ENCODE measurements at places on chromosomes 2 and 18. TPM values are rescaled to one million over a fixed set of nuclear protein-coding genes. Genes with fewer than 3 reads are reported as not detected.

Gene NEDD4L
- polyA plus RNA-seq: 140 TPM

Gene GAD1
- 1.4 TPM for polyA plus RNA-seq

Gene SETBP1
- 35.3 TPM for polyA plus RNA-seq

Gene OR6B2
- not detected for polyA plus RNA-seq

Gene LINC00305
- polyA plus RNA-seq: 3.6 TPM

Gene EFHD1
- 55.4 TPM for polyA plus RNA-seq

Gene FSIP2
- 4.1 TPM for polyA plus RNA-seq

Gene SERPINB13
- polyA plus RNA-seq: not detected

Gene HNMT
- 78.8 TPM for polyA plus RNA-seq

Gene VWC2L
- 0.18 TPM for polyA plus RNA-seq

GRCh38 chr2:80256782-80257167, 47.8 kb downstream of the LRRTM1 start:
- DNase-seq: no peak

DNA sequence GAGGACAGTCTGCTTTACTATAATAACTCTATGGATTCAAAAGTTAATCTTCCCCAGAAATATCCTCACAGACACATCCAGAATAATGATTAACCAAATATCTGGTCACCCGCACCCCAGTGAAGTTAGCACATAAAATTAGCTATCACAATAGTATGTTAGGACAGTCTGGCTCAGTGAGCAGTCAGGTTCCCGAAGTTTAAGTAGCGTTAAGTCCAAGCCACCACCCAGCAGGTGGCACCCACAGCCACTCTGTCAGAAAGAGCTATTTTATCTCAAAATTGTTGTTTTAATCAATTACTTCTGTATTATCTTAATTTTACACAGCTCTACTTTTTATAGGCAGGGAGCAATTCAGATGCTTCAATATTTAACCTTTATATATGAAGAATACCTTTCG, 537.5 kb downstream of the MBD2 start:
- DNase-seq: no peak

DNA sequence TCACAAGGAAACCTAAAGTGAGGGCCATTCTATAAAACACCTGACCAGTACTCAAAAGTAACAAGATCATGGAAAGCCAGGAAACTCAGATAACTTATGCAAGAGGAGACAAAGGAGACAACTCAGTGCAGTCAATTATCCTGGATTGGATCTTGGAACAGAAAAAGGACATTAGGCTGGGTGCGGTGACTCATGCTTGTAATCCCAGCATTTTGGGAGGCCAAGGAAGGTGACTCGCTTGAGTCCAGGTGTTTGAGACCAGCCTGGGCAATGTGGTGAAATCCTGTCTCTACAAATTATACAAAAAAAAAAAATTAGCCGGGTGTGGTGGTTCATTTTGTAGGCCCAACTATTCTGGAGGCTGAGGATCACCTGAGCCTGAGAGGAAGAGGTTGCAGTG, 424.5 kb upstream of the SPRED2 start:
- DNase-seq: no peak

DNA sequence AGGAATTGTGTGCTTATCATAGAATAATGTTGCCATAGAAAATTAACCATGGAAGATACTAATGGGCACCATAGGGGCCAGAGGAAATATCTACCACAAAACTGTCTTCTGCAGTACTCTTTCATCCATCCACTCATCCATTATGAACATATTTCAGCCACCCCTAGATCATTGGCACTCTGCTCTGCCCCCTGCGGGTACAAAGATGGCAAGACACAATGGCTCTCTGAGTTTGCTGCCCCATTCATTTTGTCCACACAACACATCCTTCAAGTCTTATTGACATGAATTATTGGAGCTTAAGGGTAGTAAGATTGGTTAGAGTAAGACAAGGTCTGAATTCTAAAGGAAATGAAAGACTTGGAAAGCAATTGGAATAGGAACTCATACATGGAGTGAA, 1224.7 kb upstream of the CELF4 start:
- no peak for DNase-seq

DNA sequence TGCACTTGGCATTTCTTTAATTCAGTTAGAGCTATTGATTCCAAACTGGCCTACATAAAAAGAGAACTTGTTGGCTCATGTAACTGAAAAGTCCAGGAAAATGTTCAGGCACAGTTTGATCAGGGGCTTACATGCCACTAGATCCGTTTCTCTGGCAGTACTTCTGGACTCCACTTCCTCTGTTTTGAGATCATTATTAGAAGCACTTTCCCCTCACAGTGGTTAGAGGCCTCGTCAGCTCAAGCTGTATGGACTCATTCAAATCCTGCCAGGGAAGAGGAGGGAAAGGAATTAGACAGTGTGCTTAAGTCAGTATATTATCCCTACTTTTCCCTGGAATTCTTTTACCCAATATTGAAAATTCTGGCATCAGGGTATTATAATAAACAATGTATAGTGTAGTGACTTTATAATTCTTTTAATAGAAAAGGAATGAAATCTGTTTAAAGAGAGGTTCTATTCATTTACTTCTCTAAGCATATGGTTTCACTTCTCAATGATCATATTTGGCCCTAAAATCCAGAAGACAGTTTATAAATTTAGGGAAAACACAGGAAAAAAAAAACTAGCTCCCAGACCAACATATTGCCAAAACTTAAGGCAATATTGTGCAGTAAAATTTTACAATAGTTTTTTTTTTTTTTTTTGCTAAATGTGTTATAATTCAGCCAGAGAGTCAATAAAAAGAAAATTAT, 92.0 kb downstream of the ARMC9 start:
- DNase-seq: no peak

GRCh38 chr2:159108181-159108893, 139.9 kb downstream of the TANC1 start:
- DNase-seq: no peak

GRCh38 chr2:202529389-202529788, 105.4 kb upstream of the FAM117B start:
- no peak for DNase-seq

DNA sequence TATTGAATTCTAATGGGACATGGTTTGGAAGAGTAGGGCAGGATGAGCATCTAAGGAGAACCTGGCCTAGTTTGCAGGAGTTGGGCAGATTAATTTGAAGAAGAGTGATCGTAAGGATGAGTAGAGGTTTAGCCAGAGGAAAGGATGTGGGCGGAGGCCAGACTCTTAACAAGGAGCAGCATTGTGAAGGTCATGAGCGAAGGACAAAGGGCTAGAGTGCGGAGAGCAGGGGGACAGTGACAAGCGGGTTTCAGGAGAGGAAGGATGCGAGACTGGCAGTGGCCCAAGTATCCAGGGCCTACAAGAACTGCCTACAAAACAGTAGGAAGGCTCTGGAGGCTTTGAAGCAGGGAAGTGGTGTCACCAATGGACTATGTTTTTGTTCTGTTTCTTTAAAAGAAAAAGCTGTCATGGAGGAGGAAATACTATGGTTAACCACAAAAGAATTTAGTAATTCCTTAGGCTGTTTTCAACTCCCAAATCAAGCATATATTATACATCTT, 20.1 kb downstream of the SLC66A3 start:
- DNase-seq: no peak

GRCh38 chr2:233353769-233354499, at the start of gene DGKD:
Gene DGKD, plus strand, starts transcription at chr2:233354494. Its CDS starts 25 bp downstream, at chr2:233354519.
- peak; percentile 69 for DNase-seq

- DNase-seq: no peak
Observed at GRCh38 chr2:197934261-197934933, 130.0 kb downstream of the PLCL1 start.

DNA sequence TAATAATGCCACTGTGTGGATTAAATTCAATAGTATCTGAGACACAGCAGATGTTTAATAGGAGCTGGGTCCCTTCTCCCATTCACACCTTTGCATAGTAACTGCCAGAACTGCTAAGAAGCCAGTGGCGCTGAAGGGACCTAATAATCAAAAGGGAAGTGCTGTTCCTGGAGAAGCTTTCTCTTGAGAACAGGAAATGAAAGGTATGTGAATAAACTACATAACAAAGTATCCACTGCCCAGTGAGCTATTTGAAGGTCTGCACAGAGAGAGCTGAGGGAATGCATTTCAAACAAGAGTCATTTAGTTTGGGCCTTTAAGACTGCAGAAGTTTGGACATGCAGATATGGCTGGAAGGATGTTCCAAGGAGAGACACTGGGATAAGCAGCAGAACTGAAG, 56.1 kb upstream of the KIDINS220 start:
- DNase-seq: no peak

DNA sequence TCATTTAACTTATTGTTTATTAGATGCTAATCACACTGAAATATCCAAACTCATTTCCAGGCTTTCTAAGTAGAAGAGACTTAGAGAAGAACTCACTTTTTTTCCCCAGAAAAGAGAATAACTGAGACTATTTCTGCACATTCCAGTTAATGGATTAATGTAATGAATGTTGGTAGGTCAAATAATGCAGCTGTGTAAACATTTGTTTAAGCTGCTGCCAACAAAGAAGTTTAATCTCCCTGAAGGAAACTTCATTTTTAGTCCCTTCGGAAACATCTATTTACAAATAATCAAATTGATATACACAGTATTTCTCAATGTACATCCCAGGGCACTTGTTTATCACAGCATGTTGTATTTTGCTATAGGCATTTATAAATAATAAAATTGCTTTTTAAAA, 126.9 kb downstream of the KCNS3 start:
- peak; percentile 26 for DNase-seq

- DNase-seq: peak; percentile 74
Observed at GRCh38 chr2:163347982-163348856, 387.6 kb downstream of the FIGN start.

DNA sequence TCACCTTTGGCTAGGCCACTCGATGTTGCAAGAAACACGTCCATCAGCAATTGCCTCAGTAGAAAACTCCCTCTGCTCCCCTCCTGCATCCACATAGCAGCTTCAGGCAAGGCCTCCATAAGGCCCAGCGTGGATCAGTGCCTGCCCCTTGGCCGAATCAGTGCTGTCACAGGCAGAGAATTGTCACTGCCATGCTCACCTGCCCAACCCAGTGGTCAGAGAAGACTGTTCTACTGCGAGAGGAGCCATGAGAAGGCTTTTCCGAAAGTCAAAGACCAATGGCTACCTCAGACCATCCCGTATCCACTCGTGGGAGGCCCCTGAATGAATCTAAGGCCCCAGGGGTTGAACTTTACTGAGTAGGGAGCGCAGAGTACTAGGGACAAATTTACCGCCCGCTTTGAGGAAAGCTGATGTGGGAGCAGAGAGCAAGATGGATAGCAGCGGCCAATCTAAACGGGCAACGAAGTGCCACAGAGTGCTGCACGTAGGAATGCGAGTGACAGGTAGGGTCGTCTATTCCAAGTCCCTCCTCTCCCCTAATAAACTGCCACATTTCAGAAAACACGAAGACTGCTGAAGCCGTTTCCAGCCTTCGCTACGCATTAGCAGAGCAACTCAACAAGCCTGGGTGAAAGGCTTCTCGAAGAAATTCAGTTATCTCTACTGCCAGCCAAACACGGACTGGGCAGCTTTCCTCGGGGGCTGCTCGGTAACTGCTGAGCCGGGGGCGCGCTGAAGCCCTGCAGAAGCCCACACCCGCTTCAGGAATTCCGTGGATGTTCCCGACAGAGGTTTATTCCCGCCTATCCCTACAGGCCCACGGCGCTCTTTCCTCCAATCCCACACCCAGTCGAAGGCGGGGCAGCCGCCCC, 968 bp upstream of the RALBP1 start:
- peak; percentile 89 for DNase-seq

DNA sequence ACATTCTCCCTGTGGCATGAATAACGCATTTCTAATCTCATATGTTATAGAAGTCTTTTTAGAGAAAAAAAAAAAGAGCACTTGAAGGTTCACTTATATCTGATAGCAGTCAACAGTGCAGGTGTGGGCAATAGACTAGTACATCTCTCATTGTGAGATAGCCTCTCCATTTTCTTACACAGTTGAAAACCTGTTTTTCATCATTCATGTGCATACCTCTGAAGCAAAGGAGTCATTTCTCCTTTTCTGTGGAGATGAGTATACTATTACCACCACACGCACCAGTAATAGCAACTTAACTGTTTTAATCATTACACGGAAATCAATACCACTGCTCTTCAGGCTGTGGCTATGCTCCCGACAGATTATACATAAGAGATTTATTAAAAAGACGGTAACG, 1653.3 kb upstream of the TMEFF2 start:
- DNase-seq: no peak
